NCI-H146 (cell line): ENCODE measurements at places on chromosomes 4 and X.

DNA sequence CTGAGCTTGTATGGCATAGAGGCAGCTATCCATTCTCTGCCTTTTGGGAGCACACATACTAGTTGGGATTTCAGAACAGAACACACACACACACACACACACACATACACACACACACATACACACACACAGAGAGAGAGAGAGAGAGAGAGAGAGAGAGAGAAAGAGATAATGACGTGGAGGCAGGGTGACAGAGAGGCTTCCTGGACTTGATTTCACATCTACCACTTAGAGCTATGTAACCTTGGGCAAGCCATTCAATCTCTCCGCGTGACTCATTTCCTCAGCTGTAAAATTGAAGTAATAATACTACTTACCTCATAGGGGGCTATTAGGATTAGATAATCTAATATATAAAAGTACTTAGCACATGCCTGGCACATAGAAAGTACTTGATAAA lies 12.3 kb upstream of the GRIA3 start:
- DNase-seq: no peak

- peak; percentile 24 for DNase-seq
Observed at GRCh38 chrX:48945517-48946348, 11.7 kb downstream of the OTUD5 start.

- peak; percentile 13 for DNase-seq
Observed at GRCh38 chrX:27186671-27187070, 276.5 kb downstream of the PPP4R3C start.

DNA sequence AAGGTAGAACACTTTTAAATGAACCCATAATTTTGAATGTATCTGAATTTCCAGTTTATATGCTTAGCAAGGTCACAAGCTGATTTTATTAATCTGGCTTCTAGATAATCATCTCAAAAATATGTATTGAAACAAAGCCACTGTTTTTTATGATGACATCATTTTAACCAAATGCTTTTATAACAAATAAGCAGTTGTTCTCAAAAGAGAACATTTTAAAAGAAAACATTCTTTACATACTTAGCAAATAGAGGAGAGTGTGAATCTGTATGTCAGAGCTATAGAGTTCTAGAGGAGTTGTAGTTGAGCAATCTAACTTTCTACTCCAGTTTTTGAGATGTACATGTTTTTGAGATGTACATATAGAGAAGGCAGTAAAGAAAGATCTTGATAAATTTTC lies 42.5 kb downstream of the LAMP2 start:
- no peak for DNase-seq

DNA sequence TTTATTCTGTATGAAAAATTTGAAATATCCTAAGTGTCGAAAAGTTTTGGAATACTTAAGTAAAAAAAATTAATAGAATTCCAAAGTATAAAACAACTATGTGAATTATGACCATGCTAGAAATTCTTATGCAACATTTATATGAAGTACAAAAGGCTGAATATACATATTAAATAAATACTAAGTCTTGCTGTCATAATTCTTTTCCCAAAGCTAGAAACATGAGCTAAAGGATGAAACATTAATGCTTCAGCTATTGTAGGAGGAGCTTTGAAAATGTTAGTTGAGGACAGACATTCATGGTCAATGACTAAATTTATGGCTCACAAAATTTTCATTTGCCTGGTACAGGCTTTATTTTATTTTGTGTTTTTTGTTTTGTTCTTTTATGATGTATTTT lies 207.3 kb downstream of the GABRB1 start:
- no peak for DNase-seq

GRCh38 chr4:81808011-81808672 lies 336.4 kb upstream of the RASGEF1B start:
- DNase-seq: peak; percentile 96

- peak; percentile 1 for DNase-seq
Observed at GRCh38 chr4:115515772-115516171, 402.4 kb upstream of the NDST4 start.
